ENCODE measurements at places on chromosomes 7 and 10. TPM values are rescaled to one million over a fixed set of nuclear protein-coding genes. Genes with fewer than 3 reads are reported as not detected.

Gene PNLIP
- 2.3 TPM for total RNA-seq

- DNase-seq: peak; percentile 52
These were observed 2.7 kb upstream of the HOXA11 start for GRCh38 chr7:27187475-27188385.

- no peak for DNase-seq
These were observed 163.8 kb upstream of the NPVF start for GRCh38 chr7:25391961-25392587.

Gene ZNF107
- 7.1 TPM for total RNA-seq

Gene TSPAN13
- total RNA-seq: 20.9 TPM

- DNase-seq: no peak
These were observed 116.1 kb downstream of the APBB1IP start for GRCh38 chr10:26554246-26554645.

DNA sequence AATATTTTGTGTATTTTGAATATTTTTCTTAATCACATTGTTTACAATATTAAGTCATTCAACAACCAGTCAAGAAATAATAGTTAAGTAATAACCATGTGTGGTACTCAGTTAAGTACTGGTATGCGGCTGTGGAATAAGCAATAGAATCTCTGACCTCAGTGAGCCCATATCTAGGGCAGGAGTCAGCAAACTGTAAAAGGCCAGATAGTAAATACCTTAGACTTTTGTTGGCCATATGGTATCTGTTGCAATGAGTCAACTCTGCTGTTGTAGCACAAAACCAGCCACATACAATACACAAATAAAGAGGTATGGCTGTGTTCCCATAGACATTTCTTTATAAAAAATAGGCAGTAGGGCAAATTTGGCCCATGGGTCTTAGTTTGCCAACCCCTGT is 311.6 kb upstream of the SEMA3A start:
- DNase-seq: no peak

- DNase-seq: no peak
These were observed 30.0 kb downstream of the HIPK2 start for GRCh38 chr7:139747662-139748372.

Gene LRRN3
- 0.51 TPM for total RNA-seq

All from aorta (tissue), 5 donors.